ENCODE measurements at places on chromosomes 2 and 18.

DNA sequence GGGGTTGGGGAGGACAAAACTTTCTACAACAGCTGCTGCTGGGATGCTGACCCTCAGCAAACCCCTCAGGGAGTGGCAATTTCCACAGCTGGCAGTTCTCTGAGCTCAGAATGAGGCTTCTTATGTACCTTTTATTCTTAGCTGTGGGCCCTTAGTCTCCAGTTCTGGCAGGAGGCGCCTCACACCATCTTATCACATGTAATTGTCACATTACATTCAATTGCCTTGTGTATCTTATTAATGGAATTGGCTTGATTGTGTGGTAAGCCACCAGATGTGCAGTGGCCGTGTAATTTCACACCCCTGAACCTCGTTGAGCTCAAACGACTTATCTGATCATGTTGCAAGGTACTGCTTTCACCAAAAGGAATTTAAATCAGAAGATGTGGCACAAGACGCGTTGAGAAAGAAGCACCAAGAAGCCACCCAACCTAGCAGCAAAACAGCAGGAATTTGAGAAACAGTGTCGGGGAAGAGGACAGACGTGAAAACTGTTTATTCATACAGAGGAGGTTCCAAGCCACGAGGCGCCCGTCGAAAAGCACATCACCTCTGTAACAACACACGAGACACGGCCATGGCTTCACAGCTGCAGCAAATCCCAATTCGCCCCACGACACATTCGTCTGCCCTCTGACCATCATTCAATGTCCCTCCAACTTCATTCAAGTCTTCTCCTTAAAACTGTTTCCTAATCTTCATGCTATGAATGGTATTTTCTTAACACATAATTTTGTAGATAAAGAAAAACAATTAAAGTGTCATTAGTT lies 53.6 kb upstream of the LPIN2 start:
- DNase-seq = peak; percentile 20

- no peak for DNase-seq
These were observed 6.9 kb downstream of the CD8A start for GRCh38 chr2:86783615-86784339.

DNA sequence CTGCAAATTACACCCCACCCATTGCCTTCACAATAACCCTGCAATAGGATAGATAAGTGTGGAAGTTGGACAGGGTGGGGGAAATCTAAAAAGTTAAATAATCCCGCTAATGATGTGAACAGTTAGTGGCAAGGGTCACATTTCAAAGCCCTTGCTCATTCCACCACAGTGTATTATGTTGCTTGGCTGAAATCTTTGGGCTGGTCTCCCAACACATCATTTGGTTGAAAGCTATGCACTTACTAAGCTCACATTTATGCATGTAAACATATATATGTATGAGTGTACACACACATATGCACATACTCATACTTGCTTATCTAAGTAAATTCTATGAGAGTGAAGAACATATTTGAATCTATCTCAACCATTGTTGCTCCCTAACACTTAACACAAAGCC lies 197.8 kb downstream of the RDH14 start:
- no peak for DNase-seq

DNA sequence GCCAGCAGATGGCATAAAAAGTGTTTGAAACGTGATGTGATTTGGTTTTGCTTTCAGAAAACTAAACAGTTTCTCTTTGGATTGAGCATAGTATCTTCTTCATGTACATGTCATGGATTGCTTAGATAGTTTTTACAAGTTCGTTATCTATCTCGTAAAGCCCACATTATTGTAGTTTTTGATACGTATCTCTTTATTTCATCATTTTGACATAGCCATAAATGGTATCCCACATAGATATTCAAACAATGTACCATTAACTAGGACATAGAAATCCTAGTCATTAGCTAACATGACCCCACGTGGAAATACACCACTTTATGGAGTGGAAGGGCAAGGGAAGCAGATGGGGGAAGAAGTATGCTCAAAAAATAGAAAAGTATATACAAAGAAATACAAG lies 93.6 kb downstream of the MAP2 start:
- DNase-seq = no peak

- DNase-seq = no peak
These were observed 52.0 kb downstream of the TNP1 start for GRCh38 chr2:216807857-216808272.

DNA sequence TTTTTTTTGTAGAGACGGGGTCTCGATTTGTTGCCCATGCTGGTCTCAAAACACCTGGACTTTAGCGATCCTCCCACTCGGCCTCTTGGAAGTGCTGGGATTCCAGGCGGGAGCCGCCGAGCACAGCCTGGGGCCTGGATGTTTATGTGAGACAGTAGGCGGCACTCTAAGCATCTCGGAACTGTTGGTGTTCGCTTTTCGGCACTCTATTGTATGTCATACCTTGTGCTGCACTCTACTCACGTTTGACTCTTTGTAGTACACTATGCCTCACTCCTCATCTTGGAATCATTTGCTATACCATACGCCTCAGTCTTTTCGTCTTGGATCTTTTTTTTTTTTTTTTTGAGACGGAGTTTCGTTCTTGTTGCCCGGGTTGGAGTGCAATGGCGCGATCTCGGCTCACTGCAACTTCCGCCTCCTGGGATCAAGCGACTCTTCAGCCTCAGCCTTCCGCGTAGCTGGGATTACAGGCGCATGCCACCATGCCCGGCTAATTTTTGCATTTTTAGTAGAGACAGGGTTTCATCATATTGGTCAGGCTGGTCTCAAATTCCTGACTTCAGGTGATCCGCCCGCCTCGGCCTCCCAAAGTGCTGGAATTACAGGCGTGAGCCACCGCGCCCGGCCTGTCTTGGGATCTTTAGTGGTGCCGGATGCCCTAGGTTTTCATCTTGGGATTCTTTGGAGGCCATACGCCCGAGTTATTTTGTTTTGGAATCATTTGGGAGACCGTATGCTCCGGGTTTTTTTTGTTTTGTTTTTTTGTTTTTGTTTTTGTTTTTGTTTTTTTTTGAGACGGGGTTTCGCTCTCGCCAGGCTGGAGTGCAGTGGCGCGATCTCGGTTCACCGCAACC lies 24.2 kb upstream of the ZDBF2 start:
- DNase-seq = no peak

- DNase-seq = no peak
These were observed 273.1 kb downstream of the SP3 start for GRCh38 chr2:173692068-173692467.

DNA sequence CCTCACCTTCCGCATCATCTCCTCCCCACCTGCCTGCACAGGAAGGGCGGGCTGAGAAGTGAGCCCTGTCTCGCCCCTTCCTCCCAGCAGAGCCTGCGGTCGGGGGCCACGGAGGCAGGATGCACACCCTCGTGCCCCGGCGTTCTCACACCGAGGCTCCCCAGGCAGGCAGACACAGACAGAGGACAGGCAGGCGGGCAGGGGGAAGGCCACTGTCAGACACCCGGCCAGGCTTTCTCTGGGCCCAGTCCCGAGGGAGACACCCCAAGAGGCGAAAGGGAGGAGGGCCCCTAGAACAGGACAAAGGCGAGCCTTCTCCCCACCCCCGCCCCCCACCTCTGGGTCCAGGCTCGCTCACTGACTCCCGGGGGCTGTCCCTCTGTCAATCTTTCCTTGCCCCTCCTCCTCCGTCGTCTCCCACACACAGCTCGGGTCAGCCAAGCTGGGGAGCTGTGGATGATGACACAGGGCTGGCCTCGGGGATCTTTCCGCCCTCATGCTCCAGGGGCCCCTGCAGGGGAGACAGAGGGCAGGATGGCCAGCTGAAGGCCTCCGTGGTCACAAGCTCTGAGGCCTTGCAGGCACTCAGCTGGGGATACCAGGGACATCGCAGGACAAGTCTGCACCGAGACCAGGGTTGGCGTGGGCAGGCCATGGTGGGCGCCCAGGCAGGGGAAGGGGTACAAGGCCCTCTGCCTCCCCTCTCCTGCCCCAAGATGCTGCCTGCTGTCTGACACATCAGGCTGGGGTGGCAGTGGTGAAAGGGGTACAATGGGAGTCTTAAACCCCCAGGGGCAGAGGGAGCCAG lies 24.9 kb downstream of the BIN1 start:
- peak; percentile 83 for DNase-seq

DNA sequence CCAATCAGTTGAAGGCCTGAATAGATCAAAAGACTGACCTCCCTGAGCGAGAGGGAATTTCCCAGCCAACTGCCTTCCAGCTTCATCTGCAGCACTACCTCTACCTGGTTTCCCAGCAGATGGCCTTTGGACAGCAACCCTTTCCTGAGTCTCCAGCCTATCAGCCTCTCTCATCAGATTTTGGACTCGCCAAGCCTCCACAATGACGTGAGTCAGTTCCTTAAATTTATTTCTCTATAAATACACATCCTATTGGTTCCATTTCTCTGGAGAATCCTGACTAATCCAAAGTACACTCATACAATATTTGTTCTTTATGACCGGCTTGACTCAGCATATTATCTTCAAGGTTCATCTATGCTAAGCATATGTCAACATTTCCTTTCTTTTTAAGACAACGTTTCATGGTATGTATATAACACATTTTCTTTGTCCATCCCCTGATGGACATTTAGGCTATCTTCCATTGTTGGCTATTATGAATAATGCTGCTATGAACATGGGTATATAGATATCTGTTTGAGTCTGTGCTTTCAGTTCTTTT lies 294.6 kb downstream of the LRATD1 start:
- DNase-seq = no peak

- no peak for DNase-seq
These were observed 60.5 kb downstream of the SMCHD1 start for GRCh38 chr18:2715990-2716389.

DNA sequence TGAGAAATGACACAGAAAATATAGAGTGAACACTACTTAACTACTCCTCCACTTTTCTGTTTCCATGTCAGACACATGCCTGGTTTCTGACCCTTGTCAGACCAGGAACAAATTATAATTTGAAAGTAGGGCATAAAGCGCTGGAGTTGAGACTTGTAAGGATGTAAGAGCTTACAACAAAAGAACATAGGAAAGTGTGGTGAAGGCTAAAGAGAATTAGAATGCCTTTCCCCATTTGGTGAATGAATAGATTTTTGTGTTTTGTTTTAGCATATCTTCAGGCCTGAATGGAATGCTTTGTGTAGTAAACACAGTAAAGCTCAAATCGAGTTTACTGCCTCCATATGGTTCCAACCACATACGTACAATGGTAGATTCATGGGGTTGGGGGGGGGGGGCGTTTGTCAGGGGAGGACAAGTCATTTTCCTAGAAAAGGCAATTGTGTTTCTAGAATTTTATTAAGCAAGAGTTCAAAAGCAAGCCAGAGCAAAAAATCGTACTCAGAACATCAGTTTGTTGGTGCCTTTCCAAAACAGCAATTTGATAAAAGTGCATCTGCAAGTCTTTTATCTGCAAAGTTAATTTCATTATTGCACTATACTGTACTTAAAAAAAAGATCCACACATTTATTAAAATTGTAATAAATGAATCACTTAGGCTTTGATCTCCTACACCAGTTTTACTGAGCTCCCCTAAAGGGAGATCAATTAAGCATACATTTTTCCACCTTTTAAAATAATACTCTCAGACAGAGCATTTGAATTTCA lies 30.9 kb downstream of the NRXN1 start:
- DNase-seq = no peak

GRCh38 chr18:49677762-49678413 lies 116.0 kb downstream of the LIPG start:
- DNase-seq = no peak

DNA sequence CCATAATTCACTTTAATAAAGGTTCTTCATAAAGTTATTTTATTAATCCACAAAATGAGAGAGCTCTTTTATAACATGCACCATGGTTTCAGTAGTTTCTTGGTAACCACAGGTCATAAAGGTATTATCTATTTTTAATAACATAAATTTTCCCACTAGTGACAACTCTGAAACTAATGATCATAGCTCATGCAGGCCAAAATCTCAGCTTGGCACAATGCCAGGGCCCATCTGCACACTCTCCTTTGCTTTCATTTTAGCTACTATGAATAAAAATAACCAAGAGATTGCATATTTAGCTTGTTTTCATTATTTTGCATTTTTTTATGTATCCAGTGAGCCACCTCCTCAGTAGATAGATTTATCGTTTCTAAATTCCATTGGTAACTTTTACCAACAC lies 691.8 kb upstream of the CHAC2 start:
- no peak for DNase-seq

DNA sequence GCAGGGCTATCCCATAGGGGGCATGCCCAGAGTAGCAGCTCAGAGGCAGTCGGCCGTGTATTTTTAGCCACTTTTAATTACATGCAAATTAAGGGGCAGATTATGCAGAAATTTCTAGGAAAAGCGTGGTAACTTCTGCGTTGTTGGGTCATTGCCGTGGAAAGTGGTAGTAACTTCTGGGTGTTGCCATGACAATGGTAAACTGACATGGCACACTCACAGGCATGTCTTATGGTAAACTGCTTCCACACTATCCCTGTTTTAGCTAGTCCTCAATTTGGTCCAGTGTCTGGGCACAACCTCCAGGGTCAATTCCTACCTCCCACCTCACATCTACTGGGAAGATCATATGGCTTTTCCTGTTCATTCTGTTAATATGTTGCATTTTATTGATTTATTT lies 428.9 kb upstream of the FANCL start:
- no peak for DNase-seq

DNA sequence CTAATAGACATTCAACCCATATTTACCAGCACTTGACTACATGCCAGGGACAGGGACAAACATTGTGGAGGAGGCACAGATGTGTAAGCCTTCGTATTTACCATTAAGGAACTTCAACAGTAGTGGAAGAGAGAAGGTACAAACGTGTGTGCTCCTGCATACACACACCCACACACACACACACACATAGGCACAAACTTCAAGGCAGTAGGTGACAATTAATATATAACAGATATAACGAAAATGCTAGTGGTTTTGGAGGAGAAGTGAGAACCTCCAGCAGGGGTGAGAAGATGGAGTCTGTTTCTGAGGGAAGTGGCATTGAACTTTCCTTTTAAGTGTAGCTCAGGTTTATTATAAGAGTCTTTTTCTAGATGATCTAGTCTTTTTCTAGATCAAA lies 231.1 kb downstream of the SETBP1 start:
- DNase-seq = no peak

Measured in CD4-positive, alpha-beta T cell treated with Interferon alpha-2 for 1 hour (primary cell).